GM10248 (cell line): ENCODE measurements at places on chromosomes 4 and X.
A peak's percentile ranks its signal among the peaks of the same experiment; 100 is the strongest.

GRCh38 chrX:108198420-108198819 lies 106.8 kb downstream of the ATG4A start:
- no peak for DNase-seq

DNA sequence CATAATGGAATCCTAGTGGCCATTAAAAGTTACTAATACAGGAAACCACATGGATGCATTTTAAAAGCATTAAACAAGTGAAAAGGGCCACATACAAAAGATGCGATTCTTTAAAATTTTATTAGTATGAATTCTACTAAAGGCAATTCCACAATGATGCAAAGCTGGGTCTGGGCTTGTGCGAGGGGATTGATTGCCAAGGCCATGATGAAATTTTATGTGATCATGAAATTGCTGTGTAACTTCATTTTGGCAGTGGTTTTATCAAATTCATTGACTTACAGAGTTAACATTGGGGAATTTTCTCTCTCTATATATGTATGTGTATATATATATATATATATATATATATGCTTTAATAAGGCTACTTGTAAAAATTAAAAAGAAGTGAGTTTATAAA lies 1142.5 kb upstream of the IGFBP7 start:
- no peak for DNase-seq

DNA sequence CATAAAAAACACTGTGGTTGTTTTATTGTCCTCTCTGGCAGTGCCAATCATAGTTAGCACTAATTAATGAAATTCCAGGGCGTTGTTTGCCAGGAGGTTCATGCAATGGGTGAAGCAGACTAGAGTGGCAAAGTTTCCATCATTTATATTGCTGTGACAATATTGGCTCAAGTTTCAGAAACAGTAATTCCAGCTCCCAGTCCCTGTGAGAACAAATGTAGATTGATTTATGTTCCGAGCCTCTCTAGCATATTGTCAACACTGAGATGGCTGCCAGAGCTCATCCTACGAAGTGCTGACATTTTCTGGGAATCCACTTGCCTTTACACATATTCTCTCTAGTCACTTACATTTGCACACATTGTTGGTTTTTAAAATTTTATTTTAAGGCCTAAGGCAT lies 440.0 kb upstream of the IGFBP7 start:
- DNase-seq = no peak

DNA sequence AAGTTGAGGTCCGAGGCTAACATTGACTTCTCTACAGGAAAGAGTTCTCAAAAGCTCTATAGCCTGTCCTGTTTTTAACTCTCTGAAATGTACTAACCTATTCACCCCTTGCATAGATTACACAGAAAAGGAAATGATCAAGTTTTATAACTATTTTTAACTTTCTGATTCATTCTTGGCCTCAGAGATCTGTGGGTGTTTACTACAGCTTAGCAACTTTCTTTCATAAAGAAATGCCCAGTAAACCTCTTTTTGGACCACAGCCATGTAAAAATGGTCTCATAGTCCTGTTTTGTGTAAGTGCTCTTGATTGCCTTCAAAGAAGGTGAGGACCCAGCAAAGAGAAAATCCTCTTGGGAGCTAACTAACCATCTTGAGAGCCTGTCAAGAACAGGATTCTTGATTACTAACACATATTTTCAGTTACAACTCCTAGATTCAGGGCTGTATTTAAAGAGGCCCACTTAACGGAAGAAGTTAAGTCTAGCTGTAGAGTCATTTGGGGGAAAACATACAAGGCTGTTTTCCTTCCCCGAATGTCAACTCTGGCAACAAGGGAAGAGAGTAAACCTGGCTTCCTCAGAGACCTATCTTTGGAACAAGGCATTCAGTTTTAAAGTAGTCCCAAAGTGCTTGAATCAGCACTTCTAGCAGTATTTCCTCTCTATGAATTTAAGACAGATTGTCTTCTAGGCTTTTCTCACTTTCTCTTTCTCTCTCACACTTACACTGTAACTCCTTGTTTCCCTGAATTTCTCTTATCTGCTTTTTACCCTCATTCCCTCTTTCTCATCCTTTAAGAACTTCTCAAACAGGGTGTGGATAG lies 78.2 kb downstream of the IL21 start:
- peak; percentile 35 for DNase-seq

GRCh38 chr4:27020603-27021002 lies 160.0 kb downstream of the STIM2 start:
- no peak for DNase-seq

DNA sequence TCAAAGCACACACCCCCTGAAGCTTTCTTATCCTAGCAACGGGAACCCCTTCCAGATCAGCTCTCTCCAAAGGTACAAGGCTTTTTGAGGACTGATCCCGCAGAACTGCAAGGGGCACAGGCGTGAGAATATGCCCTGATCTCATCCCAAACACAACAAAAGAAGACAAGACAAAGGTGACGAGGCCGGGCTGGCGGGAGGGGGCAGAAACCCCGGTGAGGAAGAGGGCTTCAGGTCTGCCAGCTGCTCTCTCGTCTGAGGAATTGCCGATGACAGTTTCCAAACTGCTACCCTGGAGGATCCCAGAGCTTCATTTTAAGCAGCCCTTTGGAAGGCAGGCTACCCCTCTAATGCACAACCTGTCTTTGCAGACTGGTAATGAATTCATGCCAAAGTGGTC lies 3.4 kb downstream of the HCFC1 start:
- DNase-seq = no peak

DNA sequence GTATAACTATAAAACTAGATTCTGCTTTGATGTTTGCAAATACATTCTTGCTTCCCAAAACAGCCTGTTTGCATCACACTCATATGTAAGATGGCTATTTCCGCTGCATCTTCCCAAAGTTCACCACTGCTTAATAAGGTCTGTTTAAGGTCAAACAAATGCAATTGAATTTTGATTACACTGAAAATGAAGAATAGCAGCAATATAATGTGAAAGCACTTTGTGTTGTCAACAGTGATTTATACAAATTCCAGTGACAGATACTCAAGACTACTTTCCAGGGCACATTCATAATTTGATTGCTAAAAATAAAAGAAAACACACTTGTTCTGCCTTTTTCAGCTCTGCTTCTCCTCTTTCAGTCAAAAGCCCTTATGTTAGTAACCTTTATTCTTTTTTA lies 8.1 kb upstream of the PGAM4 start:
- DNase-seq = no peak

- no peak for DNase-seq
These were observed 21.2 kb downstream of the KLF3 start for GRCh38 chr4:38684951-38685844.

DNA sequence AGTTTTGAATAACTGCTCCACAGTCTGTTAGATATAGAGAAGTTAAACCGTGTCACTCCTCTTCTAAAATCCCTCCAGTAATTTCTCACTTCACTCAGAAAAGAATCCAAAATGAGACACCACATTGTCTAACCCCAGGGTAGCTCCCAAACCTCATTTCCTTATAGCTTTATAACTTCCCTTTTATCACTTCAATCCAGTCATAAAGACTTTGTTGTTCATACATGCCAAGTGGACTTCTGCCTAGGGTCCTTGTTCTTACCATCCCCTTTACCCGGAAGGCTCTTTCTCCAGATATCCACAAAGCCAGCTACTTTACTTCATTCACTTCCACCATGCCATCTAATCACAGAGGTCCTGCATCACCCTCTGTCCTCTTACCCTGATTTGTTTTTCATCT lies 156.2 kb downstream of the GABRB1 start:
- DNase-seq = no peak

DNA sequence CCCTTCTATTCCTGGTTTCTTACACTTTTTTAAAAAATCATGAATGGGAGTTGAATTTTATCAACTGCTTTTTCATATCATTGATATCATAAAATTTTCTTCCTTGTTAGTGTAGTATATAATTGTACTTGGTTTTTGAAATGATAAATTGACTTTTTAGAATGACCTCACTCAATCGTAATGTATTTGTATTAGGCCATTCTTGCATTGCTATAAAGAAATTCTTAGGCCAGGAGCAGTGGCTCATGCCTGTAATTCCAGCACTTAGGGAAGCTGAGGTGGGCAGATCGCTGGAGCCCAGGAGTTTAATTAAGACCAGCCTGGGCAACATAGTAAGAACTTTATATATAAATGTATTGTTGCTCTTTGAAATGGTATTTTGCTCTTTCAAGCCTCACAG lies 6.3 kb downstream of the EXOC1 start:
- DNase-seq = no peak

DNA sequence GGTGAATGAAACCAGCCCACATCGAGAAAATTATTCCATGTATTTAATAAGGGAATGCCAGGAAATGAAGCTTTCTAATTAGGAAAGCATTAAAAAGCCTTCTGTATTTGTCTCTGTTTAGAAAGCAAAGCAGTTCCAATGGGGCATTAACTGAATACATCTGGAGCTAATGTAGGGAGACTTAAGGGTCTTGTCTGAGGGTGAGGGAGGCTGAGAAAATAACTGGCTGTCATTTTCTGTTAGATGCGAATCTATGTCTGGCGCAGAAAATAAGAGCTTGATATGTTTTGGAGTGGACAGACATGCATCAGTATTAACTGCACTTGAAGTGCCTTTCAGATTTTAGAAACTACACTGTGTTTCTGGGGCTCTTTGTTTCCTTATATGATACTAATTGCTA lies 111.3 kb downstream of the KLHL8 start:
- no peak for DNase-seq

- no peak for DNase-seq
These were observed 4.3 kb upstream of the PLAC8 start for GRCh38 chr4:83118869-83119268.
